Activated T-cell treated with anti-CD3 and anti-CD28 coated beads for 24 hours (primary cell): ENCODE measurements at places on chromosomes 11 and 22.

- no peak for DNase-seq
Measured at GRCh38 chr11:121452609-121453150, at the start of gene SORL1-AS1. Gene SORL1-AS1, minus strand, starts transcription at chr11:121452967.

DNA sequence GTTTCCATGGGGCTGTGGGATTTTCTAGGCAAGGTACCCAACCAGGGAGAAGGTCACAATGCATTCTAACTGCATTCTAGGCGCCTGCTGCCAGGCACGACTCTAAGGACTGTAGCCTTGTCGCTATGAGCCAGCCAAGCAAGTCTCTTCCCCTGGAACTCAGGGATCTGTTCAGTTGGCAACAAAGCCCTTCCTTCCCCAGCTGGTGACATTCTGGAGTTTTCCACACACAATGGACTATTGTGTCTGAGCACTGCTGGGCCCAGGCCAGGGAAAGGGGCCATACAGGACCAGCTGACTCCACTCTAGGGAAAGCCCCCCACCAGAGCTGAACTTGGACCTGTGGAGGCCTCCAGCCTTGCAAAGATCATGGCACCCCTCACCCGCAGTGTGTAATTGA, 116.8 kb downstream of the RRAS2 start:
- DNase-seq = no peak

DNA sequence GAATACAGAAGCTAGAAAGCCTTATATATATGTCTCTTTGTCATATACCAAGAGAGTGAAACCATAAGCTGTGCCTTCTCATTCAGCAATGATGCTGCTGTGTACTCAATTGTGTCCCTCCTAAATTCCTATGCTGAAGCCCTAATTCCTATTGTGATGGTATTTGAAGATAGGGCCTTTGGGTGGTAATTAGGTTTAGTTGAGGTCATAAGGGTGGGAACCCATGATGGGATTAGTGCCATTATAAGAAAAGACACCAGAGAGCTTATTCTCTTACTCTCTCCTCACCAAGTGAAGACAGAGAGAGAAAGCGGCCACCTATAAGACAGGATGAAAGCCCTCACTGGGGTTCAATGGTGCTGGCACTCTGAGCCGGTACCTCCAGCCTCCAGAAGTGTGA, 1191.3 kb upstream of the TENM4 start:
- no peak for DNase-seq

GRCh38 chr22:41523464-41524221, 20.6 kb downstream of the POLR3H start:
- no peak for DNase-seq

GRCh38 chr11:87466223-87466622, 428.5 kb downstream of the TMEM135 start:
- DNase-seq = no peak

DNA sequence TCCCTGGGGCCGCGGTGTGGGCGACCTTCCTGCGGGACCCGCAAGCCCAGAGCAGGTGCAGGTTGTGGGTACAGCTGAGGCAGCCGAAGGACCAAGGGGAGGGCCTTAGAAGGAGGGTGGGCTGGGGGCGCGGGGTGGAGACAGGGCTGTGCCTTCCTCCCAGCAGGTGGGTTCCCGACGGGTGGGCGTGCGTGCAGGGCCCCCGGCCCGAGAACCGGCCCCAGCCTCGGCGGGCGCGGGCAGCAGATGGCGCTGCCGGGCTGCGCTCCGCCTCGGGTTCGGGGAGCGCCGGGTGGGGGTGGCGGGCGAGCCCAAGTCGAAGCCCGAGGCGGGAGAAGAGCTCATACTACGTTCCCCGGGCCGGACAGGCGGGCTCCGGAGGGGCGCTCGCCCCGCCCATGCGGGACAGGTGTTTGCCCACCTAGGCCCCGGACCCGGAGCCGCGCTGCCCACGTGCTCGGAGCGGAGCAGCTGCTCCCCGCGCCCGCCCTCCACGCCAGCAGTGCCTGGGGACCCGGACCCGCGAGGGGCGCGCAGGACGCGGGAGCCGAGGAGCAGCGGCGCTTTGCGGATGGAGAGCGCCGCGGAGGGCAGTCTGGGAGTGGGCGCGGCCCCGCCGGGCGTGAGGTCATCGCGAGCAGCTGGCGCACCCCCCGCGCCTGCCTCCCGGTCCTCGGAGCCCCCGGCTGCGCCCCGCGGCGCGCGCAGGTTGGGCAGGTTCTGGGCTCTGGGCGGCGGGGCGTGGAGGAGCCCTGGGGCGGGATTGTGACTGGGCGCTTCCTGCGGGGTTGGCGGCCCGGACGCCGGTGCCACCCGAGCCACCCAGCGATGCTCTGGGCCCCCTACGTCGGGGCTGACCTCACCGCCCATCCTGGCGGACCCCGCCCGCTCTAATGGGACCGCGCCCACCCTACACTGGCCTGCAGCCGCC, 25.3 kb downstream of the DUSP8 start:
- peak; percentile 18 for DNase-seq

GRCh38 chr22:25404928-25405816, 159.3 kb upstream of the GRK3 start:
- DNase-seq = peak; percentile 54

DNA sequence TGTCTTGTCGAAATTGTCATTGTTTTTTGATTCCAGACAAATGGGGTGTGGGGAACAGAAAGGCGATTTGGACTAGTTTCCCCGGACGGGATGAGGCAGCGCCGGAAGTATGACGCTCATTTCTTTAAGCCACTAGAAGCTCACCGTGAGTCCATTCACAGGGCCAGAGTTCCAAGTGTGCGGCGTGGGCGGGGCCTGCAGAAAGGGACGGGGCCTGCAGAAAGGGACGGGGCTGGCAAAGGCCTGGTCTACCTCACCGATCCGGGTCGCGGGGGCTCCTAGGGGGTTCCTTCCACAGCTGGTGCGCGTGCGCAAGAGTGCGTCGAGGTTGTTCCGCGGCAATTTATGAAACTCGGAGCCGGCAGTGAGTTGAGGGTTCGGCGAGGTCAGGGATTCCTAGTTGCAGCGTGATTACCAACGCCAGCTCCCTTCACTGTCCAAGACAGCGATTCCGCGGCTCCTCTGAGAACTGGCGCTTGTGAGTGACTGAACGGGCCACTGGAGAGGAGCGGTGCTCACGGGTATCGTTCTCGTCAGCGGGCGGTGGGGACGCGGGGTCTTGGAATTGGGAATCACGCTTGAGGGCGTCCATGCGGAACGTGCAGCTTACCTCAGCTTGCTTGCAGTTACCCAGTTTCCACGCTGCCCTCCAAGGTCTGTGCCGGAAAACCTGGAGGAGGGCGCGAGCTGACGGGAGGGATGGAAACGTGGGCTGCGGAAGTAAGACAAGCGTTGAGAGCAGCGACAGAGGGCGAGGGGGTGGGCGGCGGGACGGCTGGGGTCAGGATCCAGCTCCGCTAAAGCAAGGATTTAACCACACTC, at the start of gene ZNF215:
Gene ZNF215 (plus strand): TSS at position 219 of the 822 bp plus-strand sequence. CDS start 5,847 bp downstream, outside the sequence.
- no peak for DNase-seq

DNA sequence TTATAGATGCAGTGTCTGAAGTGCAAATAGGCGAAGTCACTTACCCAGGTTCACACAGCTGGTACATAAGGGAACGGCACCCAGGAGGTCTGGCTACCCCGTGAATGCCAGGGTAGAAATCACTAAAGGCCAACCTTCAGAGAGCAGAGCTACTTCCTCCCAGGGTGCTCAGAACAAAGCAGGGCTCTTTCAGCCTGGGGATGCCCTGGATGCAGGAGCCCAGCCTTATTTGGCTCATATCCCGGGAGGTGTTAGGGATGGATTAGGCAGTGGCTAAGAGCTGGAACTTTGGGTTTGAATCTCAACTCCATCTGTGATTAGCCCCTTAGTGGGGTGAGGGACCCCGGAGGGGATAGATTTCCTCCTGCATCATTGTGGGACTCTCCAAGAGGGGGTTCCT, 33.1 kb upstream of the ASPHD2 start:
- DNase-seq = no peak

DNA sequence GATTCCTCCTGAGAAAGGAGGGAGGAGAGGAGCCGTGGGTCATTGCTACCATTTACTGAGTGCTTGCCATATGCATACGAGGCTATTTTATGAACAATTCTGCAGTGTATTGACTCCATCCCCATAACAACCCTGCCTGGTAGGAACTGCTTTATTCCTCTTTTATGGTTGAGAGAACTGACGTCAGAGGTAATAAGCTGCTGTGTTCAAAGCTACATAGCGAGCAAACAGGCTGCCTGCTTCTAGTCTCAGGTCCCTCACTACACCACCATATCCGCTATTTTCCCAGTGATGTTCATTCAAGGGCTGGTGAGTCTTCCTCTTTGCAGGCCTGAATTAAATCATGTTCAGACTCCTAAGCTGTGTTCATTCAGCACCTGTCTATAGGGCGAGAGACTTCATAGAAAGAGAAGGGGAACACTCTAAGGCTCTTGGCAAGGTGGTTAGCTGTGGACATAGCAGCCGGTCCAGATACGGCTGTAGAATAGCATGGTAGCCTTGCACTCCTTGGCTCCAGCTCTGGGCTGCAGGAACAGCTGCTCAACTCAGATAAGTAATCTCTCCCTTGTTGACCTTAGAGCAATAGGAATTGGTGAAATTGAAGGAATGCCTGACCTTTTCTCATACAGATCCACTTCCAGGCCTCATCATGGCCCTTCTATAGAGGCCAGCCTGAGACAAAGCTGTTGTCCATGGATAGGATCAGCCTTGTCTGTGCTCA, 82.6 kb downstream of the MICAL2 start:
- DNase-seq = no peak

- no peak for DNase-seq
Measured at GRCh38 chr11:112320668-112321067, 60.0 kb upstream of the PLET1 start.

- DNase-seq = peak; percentile 75
Measured at GRCh38 chr11:81869351-81870065, 864.2 kb downstream of the FAM181B start.

DNA sequence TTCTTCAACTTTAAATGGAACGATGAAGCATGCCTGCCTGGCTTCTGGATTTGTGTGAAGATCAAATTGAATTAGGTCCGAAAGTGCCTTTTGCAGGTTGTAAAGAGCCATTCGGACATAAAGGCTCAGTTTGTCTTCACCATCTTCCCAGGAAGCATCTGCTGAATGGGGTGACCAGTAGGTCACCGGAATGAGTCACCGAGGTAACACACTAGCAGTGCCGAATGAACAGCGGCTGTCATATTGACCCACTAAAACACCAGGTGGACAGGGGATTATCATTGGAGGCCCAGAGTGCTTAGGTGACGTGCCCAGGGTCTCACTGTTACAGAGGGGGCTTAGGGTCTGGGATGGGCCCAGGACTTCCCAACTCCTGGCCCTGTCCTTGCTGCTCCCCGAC, 43.1 kb upstream of the MYH9 start:
- no peak for DNase-seq

DNA sequence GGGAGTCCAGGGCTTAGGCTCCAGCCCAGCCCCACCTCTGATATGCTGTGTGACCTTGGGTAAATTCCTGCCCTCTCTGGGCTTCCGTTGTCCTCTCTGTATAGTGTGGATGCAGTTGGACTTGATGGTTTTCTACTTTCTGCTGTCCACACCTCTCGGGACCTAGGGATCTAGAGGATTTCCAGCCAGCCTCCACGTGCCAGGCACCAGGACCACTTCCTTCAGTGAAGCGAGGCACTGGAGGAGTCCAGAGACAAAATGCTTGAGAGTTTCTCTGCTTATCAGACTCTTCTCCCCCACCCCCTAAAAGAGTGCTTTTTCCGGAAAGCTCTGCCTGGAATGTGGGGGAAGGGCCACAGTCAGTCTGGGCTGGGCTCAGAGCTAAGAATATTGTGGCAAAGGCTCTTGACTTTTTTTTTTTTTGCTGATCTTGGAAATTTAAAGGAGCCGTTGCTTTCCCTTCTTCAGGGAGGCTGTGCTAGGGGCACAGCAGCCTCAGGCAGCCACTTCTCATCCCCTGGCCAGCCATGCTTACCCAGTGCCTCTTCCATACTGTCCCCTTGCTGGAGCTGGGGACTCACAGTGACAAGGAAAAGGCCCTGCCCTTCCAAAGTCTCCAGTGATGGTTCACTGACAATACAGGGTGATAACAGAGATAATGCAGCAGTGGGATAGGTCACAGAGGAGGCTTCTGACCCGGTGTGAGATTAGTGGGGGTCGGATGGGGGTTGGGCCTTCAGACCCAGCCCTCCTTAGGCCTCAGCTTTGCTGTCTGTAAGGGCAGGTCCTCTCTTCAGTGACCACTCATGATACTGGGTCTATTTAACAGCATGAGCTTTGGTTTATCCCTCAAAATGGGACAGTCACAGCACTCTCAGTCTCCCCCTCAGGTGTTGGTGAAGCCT, 2.9 kb upstream of the SERPINH1 start:
- no peak for DNase-seq

DNA sequence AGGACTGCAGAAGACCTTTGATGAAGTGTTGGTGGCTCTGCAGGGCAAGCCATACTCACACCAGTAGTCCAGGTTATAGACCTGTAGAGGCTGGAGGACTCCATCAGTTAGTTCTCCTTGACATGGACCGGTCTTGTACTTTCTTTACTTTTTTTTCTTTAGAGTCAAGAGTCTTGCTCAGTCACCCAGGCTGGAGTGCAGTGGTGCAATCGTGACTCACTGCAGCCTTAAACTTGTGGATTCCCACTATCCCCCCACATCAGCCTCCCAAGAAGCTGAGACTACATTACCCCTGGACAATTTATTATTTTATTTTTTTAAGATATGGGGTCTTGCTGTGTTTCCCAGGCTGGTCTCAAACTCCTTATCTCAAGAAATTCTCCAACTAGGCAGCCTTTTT, 49.6 kb upstream of the E2F8 start:
- no peak for DNase-seq

DNA sequence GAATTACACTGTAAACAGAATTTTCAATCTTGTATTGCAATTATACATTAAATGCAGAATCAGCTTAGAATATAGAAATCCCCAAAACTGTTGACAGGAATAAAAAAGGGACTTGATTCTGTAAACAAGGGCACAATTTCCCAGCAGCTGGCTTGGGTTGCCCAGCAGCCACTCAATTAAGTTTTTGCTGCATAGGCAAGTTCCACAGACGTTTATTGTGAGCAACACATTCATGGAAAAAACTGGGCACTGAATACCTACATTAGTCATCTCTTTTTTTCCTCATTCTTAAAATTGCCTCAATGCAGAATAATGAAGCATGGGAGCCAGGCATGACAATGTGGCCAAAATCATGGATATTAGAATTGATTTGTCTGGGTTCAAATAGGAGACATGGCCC, 421.8 kb upstream of the ANO5 start:
- DNase-seq = no peak

GRCh38 chr22:20204311-20204710, 53.5 kb upstream of the CCDC188 start:
- DNase-seq = no peak

GRCh38 chr11:134047586-134047999, 21.3 kb upstream of the JAM3 start:
- DNase-seq = no peak

- no peak for DNase-seq
Measured at GRCh38 chr11:12798609-12799011, 124.4 kb downstream of the TEAD1 start.

- DNase-seq = no peak
Measured at GRCh38 chr11:92875473-92875872, 94.0 kb upstream of the MTNR1B start.

DNA sequence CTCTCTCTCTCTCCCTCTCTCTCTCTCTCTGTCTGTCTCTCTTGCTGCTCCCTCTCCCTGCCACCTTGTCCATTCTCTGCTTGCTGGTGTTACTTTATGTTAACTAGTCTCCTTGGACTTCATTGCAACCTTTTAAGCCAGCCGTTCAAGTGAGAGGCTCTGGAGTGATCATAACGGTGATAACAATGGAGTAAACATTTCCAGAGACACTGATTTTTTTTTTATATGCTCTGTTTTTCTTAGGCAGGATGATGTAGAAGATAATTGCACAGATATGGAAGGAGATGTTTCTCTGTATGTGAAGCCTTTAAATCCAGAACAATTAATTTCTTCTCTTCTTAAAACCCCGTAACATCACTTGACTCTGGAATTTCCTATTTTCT, 287.7 kb downstream of the TMEM135 start:
- no peak for DNase-seq
